ENCODE measurements at places on chromosomes 6 and 20. TPM values are rescaled to one million over a fixed set of nuclear protein-coding genes. Genes with fewer than 3 reads are reported as not detected.

- no peak for DNase-seq
These were observed 33.7 kb downstream of the PREP start for GRCh38 chr6:105369145-105369544.

Gene CARMIL1
- 0.56 TPM for total RNA-seq

Gene MAPK13
- total RNA-seq = 40.7 TPM

DNA sequence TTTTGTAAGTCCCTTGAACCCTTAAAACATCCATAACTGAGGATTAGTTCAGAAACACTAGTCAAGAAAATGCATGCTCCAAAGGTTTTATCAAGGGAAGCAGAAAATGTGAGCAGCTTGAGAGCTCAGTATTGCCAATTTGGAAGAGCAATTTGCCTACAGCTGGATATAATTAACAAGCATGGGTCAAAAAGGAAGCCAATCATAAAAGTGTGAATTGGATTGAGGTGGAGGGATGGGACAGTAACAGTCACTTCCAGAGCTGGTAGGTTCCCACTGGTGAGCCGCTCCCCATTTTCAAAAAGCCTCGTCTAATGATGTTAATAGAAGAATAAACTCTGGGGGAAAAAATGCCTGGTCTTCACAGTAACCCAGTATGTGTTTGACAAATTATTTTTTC lies 5.0 kb upstream of the PTPRK start:
- DNase-seq = no peak

DNA sequence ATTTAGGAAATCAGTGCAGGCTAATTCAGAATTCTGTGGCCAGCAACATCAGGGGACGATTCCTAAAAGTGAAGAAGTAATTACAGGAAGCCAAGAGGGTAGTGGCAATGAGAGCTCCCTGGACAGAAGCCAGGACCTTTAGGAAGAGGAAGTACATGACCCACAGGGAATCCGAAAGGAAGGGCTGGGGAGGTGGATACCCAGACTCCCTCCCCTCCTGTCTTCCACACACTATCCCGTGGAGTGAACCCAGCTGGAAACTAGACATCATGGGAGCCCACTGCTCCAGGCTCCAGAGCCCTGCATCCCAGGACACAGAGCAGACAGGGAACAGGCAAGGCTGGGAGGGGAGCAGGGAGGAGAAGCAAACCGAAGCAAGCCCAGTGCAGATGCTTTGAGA lies 83.0 kb downstream of the SNX5 start:
- no peak for DNase-seq

GRCh38 chr6:43517505-43518357 lies 842 bp downstream of the POLR1C start:
- DNase-seq = no peak

- no peak for DNase-seq
These were observed 31.5 kb upstream of the GCM1 start for GRCh38 chr6:53179961-53180651.

Gene HFE
- 1.5 TPM for total RNA-seq

GRCh38 chr20:9739991-9740390 lies 98.9 kb downstream of the PAK5 start:
- no peak for DNase-seq

DNA sequence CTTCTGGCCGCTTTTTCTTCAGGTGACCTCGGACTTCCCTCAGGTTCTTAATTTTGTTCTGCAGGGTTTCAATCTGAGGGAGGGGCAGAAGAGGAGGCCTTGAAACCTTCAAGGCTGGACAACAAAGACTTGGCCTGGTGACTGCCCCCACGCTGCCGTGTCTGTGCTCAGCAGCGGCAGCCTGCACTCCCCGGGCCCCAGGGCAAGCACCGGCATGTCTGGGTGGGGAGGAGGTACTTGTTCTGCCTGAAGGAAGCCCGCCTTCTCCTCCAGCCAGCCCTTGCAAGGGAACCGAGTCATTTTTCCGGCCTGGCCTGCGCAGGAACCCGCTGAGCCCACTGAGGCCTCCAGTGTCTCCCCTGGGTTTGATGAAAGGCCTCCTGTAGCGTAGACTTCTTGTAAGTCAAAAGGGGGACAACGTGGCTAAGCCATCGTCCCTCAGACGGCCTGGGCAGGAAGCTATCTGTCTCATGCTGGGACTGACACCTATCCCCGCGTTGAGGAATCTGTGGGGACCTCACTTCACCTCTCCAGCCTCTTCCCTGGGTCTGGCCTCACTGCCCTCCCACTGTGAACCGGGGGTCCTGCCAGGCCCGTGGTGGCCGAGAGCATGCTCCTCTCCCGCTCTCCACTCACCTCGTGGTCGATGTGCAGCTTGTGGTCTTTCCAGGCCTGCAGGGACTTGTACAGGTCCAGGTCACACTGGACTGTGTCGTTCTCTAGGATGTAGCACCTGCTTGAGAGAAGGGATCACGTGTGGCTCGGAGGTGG lies 119.9 kb downstream of the SULF2 start:
- DNase-seq = no peak

Gene NCOA7
- 63.9 TPM for total RNA-seq

Gene ZSCAN12
- total RNA-seq = 6.9 TPM

GRCh38 chr6:83062225-83062624 lies 3.4 kb downstream of the UBE3D start:
- DNase-seq = no peak

Gene FAM83C
- total RNA-seq = not detected

All from natural killer cell treated with Interleukin-12 subunit alpha and Interleukin-12 subunit beta and Interleukin-15 and Interleukin-18, amount 100 ng/mL, for 72 hours (primary cell).